ENCODE measurements at places on chromosomes 1 and 21.

DNA sequence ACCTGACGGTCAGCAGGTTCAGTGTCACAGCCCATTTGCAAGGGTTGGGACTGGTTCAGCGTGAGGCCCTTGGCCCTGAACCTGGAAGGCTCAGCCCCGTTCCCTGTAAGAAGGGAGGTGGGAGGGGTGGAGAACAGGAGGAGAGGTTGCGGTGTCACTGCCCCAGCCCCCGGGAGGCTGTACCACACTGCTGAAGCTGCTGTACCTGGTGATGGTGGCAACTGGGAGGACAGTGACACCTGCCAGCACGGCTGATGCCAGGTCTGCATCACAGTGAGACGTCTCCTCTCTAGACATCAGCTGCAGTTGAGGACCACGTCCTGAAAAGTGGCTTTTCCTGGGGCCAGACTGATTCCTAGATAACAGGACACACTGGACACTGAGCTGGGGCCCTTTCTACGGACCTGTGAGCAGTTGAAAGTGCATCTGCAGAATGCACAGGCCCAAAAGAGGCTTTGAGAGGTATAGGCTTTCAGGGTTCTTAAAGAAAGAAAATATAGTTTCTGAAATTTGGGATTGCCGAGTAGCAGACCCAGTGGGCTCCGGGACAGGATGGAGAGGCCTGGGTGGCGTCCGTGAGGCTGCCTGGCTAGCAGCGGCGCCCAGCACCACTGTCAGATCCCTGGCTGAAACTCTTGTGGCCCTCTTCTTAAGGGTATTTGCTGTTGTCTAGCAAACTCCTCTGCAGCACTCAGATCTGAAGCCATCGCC is 47.7 kb downstream of the COQ8A start:
- no peak for DNase-seq

DNA sequence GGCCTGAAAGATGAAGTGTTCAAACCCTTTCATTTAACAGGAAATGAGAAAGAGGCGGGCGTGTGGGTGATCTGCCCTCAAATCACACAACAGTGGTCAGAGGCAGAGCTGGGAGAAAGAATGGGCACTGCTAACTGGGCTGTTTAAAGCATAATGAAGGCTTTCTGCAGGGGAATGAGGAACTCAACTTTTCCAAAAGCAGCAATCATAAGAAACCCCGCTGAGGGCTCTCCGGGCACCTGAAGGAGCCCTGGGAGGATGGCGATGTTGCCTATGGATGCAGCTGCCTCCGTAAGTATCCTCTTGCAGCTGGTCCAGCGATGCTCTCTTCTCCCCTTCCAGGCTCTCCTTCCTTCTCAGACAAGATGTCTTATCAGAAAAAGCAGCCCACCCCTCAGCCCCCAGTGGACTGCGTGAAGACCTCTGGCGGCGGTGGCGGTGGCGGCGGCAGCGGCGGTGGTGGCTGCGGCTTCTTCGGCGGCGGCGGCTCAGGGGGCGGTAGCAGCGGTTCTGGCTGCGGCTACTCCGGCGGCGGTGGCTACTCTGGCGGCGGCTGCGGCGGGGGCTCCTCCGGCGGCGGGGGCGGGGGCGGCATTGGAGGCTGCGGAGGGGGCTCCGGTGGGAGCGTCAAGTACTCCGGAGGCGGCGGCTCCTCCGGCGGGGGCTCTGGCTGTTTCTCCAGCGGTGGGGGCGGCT is 1.2 kb downstream of the LORICRIN start:
- no peak for DNase-seq

- no peak for DNase-seq
Measured at GRCh38 chr1:168422203-168422847, 121.5 kb downstream of the XCL2 start.

DNA sequence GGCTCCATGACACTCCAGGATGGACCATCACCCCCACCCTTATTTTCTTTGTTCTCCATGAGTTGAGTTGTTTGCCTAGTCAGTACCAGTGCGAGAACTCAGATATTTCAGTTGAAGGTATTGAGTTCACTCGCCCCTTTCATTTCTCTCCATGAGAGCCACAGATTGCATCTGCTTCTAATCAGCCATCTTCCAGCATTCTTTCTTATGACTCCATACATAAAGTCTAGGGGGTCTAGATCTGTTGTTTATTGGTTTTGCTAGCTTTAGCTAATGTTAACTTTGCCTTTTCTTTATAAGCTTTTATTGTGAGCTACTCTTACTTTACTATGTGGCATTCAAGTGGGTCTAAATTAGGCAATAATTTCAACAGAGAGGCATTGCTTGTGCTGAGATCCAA is 71.6 kb upstream of the PDC start:
- DNase-seq, result no peak

DNA sequence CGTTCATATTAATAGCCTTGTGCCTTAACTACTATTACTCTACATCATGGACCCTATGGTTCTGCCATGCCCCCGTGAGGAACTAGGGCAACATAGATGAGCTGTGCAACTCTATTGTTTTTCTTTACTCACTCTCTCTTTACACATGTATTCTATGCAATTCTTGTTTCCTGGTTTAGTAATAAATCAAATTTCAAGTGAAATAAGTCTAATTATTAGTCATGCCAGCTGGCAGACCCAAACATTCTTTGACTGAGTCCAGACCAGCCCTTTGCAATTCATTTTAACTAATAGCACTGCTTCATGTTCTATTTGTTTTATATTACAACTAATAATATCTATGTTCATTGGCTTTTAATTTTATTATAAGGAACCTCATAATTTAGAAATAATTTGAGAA is 789.3 kb upstream of the ADAMTS5 start:
- DNase-seq, result no peak
